Activated CD4-positive, alpha-beta memory T cell treated with anti-CD3 and anti-CD28 coated beads for 36 hours (primary cell): ENCODE measurements at places on chromosomes 4 and X. TPM values are rescaled to one million over a fixed set of nuclear protein-coding genes. Genes with fewer than 3 reads are reported as not detected.
A peak's percentile ranks its signal among the peaks of the same experiment; 100 is the strongest.

FAM3A gene
- 28.4 TPM for total RNA-seq

PITX2 gene
- total RNA-seq, result not detected

TRPC5OS gene
- total RNA-seq, result not detected

TLR2 gene
- total RNA-seq, result 1.3 TPM

CCDC158 gene
- total RNA-seq, result not detected

NIPAL1 gene
- 1.3 TPM for total RNA-seq

ARHGEF6 gene
- 52.7 TPM for total RNA-seq

DNA sequence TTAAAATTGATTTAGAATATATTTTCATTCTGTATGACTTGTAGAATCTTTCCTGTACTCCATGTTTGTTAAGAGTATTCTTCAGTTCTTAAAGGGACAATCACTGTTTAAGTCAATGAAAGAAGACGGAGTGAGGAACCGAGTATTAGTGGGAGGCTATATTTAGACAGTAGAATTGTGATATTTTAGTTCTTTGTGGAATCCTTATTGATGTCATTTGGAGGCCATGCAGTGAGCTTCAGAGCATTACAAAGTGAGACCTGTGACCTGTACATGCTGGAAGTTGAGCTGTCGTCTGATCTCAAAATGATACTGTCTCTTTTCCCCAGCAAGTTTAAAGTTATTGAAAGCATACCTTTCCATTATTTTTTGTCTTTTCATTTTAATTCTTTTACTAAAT is 394.7 kb downstream of the GALNTL6 start:
- DNase-seq, result no peak
- no peak overlapping the region for H3K4me3 ChIP-seq
- H3K27me3 ChIP-seq, result no peaks in the 10 kb centered on the region
- no peaks in the 10 kb centered on the region for H3K4me1 ChIP-seq
- no peak overlapping the region for H3K27ac ChIP-seq
- no peaks in the 10 kb centered on the region for H3K36me3 ChIP-seq

DNA sequence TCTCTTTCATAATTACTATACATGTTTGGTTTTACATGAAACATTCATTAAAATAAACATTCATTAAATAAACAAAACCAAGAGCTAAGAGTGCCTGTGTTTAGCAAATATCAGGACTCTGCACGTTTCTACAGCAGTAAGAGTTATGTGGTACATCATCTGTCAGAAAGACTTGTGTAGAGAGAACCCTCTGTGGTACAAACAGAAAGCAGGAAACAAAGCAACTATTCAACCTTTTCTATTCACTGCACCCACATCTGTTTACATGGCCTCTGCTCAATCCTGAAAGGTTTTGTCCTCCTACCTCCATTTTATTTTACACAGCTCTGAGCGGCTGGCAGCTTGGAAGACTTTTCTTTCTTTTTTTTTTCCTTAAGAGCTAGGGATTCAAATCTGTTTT is 90.7 kb upstream of the PCDH18 start:
- H3K4me3 ChIP-seq, result no peak overlapping the region
- no peak overlapping the region for H3K27ac ChIP-seq
- H3K4me1 ChIP-seq, result no peaks in the 10 kb centered on the region
- DNase-seq, result no peak

DNA sequence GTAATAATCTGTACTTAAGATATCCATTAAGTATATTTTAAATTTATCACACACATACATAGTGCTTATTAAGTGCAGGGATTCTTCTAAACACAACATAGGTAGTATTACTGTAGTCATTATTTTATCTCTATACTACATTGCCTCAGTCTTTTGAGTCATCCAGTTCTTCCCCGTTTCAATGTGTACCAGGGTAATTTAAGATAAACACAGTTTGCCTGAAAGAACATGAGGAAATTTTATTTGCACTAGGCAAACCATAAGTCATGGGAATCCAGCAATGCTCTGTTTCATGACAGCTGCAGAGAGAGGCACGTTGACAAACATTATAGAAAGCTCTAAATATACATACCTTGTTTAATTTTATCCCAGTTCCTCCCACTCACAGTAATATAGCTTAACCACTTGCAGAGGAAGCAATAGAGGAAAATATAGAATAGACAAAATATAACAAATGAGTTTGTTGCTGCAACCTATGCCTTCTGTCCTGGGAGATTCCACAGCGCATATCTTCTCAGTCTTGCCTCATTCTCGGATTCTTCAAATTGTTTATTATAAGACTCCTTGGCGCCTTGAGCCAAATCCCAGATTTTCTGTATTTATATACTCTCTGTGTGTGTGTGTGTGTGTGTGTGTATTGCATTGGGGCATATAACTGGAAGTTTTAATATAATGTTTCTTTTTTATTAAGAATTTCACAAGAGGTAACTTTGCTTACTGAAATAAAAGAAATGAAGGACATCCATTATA is 258.6 kb downstream of the FAM133A start:
- H3K27me3 ChIP-seq, result no peaks in the 10 kb centered on the region
- H3K4me3 ChIP-seq, result no peak overlapping the region
- no peaks in the 10 kb centered on the region for H3K36me3 ChIP-seq
- DNase-seq, result no peak

DNA sequence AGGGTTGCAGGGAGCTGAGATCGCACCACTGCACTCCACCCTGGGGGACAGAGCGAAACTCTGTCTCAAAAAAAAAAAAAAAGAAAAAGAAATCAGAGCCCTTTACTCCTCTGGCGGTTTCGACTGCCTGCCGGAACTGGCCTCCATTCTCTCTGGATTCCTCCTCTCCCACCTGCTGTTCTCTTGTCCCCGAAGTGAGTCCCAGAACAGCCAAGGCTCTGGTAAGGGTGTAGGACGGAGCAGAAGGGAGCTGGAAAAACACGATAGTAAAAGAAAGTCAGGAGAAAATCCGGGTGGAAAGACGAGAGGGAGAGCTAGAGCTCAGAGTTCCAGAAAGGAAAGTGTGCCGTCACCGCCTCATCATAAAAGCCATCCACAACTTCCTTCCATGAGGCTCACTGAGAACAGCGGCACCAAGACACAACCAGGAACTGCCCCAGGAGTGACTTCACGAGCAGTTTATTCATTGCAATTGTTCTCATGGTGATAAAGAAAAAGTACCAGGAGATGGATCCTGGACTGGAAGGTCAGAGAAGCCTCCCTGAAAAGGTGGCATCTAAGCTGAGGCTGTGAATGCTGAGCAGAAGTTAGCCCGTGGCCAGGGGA is 12.3 kb downstream of the TLR3 start:
- no peak for DNase-seq
- H3K4me3 ChIP-seq, result no peak overlapping the region
- H3K27me3 ChIP-seq, result no peaks in the 10 kb centered on the region
- no peaks in the 10 kb centered on the region for H3K36me3 ChIP-seq

- H3K4me3 ChIP-seq, result peak overlapping the region; percentile 69
- H3K27ac ChIP-seq, result peak overlapping the region; percentile 78
- no peaks in the 10 kb centered on the region for H3K27me3 ChIP-seq
- DNase-seq, result peak; percentile 92
Observed at GRCh38 chr4:186204103-186204559, 12.8 kb downstream of the CYP4V2 start.

DNA sequence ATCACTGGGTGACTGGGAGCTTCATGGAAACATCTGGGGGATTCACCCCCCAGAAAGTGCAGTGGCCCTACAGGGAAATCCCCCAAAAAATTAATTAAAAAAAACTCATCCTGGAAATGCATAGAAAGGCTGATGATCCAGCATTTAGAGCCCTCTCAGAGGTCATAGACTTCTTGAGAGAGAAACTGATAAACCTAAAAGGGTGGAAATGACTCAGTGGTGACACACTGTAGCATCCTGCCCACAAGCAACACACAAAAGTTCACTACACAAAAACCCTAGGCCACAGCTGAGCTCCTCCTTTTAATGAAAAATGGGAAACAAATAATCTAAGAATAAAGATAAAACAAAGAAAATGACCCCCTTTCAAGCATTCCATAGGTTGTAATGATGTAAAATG is 911.5 kb downstream of the GLUD2 start:
- no peaks in the 10 kb centered on the region for H3K36me3 ChIP-seq
- no peak overlapping the region for H3K4me3 ChIP-seq
- H3K27me3 ChIP-seq, result no peaks in the 10 kb centered on the region

- no peak for DNase-seq
- no peaks in the 10 kb centered on the region for H3K4me1 ChIP-seq
- no peak overlapping the region for H3K4me3 ChIP-seq
Observed at GRCh38 chr4:101961144-101961543, 170.6 kb downstream of the BANK1 start.

DNA sequence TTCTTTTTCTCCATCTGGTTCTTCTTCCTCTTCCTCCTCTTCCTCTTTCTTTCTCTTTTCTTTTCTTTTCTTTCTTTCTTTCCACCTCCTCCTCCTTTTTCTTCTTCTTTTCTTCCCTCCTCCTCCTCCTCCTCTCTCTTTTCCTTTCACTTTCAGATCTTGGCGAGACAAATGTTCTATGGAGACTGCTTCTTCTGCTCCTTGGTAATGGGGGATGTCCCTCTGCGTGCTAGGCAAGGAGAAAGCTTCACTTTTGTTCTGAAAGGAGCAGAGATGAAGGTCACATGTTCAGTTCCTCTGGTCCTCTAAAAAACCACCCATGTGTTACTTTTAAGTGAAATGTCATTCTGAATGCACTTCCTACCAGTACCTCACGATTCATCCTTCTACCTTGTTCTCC is 33.2 kb downstream of the NBDY start:
- no peaks in the 10 kb centered on the region for H3K27me3 ChIP-seq
- peak overlapping the region; percentile 90 for H3K27ac ChIP-seq
- no peak for DNase-seq
- H3K4me3 ChIP-seq, result peak overlapping the region; percentile 57
- peaks cover 1% of the 10 kb centered on the region for H3K36me3 ChIP-seq

GRCh38 chr4:22430626-22431025 is 85.2 kb downstream of the ADGRA3 start:
- H3K4me1 ChIP-seq, result no peaks in the 10 kb centered on the region
- no peaks in the 10 kb centered on the region for H3K36me3 ChIP-seq

DNA sequence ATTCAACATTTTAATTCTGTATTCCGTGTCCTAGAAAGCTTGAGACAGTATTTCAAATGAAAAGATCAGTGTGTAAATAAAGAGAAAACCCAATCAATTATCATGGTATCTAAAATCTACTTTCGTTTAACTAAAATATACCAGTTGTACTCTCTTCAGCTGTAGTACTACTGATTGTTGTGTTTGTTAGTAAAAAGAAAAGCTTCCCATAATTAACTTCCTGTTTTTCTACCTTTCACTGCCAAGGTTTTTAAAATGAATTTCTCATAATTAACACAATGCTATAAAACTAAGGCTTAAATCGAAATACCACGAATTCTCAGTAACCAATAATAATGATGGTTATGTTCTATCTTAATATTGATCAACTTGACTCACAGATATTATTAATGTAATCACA is 37.4 kb downstream of the PPP3CA start:
- DNase-seq, result no peak
- no peak overlapping the region for H3K4me3 ChIP-seq
- H3K27ac ChIP-seq, result no peak overlapping the region
- H3K36me3 ChIP-seq, result no peaks in the 10 kb centered on the region
- H3K4me1 ChIP-seq, result peaks cover 40% of the 10 kb centered on the region

DNA sequence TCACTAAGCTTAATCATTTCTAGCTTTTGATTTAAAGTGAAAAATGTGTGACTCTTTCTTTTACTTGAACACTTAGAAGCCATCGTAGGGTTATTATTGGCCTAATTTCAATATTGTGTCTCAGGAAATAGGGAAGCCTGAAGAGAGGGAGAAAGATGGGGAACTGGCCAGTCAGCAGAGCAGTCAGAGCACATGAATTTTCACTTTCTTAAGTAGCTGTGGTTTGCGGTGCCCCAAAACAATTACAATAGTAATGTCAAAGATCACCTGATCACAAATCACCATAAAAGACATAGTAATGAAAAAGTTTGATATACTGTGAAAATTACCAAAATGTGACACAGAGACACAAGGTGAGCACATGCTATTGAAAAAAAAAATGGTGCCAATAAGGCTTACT is 45.5 kb downstream of the CENPC start:
- H3K36me3 ChIP-seq, result peaks cover 47% of the 10 kb centered on the region
- no peak overlapping the region for H3K27ac ChIP-seq
- no peaks in the 10 kb centered on the region for H3K27me3 ChIP-seq
- no peak for DNase-seq

GRCh38 chr4:108731006-108731405 is 31.8 kb downstream of the ETNPPL start:
- peaks cover 8% of the 10 kb centered on the region for H3K27me3 ChIP-seq
- DNase-seq, result no peak
- no peak overlapping the region for H3K4me3 ChIP-seq
- no peaks in the 10 kb centered on the region for H3K4me1 ChIP-seq
- peaks cover 3% of the 10 kb centered on the region for H3K36me3 ChIP-seq

DNA sequence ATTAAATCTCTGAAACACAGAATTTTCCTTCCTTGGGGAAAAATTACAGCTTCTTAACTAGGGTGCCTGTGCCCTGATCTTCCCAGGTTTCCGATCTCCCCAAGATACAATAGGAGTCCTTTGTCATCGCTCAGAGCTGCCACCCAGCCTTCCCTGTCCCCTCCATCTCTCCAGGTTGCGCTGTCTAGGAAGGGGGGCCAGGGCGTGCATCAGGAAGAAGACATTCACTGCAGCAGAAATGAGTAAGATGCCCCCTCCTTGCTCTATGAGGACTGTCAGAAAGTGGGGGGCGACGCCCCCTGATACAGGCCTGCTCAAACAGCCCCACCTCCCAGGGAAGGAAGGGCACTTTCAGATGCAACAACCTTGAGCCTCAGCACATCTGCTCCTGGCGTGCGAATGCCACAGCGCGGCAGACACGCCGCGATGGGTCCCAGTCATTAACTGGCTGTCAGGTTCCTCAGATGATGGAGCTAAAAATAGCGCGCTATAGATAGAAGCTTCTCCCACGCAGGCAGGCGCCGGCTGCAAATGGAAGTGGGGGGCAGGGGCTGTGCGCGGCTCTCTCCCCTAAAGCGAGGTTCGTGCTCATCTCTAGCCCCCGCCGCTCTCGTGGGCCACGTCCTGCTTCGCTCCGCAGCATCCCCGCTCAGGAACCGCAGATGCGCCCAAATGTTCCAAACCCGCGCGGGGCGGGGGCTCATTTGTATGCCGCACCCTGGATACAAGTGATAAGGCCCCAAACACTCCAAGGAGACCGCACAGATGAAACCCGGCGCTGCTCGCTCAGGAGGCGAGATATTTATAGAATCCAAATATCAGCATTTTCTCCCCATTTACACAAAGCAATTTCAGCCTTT is 57.6 kb upstream of the LGI2 start:
- H3K4me3 ChIP-seq, result no peak overlapping the region
- H3K27me3 ChIP-seq, result peaks cover 39% of the 10 kb centered on the region
- H3K27ac ChIP-seq, result no peak overlapping the region
- H3K4me1 ChIP-seq, result no peaks in the 10 kb centered on the region
- DNase-seq, result peak; percentile 15

DNA sequence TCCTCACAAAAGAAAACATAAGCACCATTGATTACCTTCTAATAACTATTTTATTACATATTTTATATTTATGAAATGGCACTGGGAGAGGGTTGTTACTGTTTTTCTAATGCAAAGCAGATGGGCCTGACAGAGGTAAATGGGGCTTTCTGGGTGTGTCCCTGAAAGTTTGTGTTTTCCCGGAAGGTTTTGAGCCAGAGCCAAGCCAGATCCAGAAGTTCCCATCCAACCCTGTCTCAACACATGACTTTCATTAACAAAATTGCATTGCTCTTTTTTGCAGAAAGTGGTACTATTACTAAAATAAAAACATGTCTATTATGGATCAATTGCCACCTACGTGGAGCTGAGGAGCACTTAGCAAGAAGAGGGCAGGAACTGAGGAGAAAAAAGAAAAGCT is 181.3 kb downstream of the RAB28 start:
- peaks cover 28% of the 10 kb centered on the region for H3K36me3 ChIP-seq

- H3K27ac ChIP-seq, result no peak overlapping the region
- H3K27me3 ChIP-seq, result no peaks in the 10 kb centered on the region
- DNase-seq, result no peak
- no peak overlapping the region for H3K4me3 ChIP-seq
- peaks cover 19% of the 10 kb centered on the region for H3K36me3 ChIP-seq
Observed at GRCh38 chr4:141238186-141238585, 17.5 kb downstream of the ZNF330 start.
